ENCODE measurements at places on chromosomes 1 and 21. TPM values are rescaled to one million over a fixed set of nuclear protein-coding genes. Genes with fewer than 3 reads are reported as not detected.

CLIC6 gene
- total RNA-seq: 0.20 TPM

DNA sequence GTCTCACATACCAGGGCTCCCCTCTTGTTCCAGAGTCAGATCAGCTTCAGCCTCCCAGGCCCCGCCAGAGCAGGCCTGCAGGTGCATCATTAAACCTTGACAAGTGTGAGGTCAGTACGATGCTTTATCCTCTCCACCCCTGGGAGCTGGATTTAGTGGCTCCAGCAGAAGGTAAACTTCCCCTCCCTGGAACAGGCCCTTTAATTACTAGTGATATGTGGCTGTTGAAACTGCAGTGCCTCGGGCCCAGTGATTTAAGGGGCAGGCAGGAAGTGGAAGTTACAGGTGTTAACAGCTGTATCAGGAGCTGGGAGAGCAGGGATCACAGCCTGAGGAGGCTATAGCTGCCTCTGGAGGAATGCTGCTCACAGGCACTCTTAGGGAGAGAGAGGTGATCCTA is 132.4 kb upstream of the KLHDC7A start:
- DNase-seq: no peak

MTMR11 gene
- 8.7 TPM for total RNA-seq

GRCh38 chr1:101311146-101311920 is 74.5 kb downstream of the S1PR1 start:
- DNase-seq: no peak

DNA sequence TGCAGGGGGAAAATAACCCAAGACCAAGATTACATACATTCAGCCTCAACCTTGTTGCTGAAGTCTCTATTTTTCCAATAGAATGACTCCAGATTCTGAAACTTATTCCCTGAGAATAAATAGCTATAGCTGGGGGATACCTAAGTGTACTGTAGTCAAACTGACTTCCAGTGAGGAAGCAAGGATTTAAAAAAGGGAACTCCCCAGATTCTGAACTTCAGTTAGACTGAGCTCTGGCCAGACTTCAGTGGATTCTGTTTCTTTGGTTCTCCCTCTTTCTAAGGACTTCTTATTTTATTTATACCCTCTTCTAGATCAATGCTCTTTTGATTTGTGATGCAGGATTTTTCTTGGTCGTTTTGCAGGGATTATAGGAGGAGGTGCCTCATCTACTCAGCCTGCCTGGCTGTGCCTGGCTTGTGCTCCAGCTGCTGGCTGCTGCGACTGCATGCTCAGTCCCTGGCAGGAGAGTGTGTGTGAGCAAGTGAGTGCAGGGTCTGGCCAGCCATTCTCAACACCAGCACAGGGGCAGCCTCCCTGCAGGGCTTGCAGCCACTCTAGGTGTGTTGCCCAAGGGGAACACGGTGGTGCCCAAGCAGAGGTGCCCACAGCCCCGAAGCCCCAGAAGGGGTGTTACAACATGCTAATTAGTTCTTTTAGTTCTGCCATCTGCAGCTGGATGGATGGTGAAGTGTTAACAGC is 43.0 kb downstream of the SPATA17 start:
- DNase-seq: no peak

GRCh38 chr1:16026723-16027484 is 5.1 kb downstream of the CLCNKA start:
- no peak for DNase-seq

C1orf56 gene
- total RNA-seq: 1.8 TPM

TUFT1 gene
- total RNA-seq: 33.3 TPM

PBX1 gene
- 57.2 TPM for total RNA-seq

- no peak for DNase-seq
These were observed 41.2 kb downstream of the TNR start for GRCh38 chr1:175702079-175702795.

DNA sequence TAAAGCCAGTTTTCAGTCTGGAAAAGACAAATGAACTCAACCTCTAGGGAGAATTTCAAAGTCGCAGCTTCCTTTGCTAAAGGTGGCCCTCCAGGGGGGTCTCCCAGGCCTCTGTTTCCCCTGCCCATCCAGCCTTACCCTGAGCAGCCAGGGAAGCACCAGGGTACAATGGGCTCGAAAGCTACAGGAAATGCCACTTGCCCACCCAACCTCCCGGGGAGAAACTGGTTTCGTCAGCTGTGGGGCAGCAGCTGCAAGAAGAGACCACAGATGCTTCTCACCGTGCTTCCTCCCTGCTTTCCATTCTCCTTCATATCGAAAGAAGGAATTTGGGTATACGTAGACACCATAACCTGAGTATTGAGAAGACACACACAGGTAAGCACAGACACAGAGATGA is 1.7 kb downstream of the MORN1 start:
- no peak for DNase-seq

- DNase-seq: no peak
These were observed 176.3 kb downstream of the AJAP1 start for GRCh38 chr1:4830707-4831106.

GRCh38 chr1:53894644-53895043 is 657 bp downstream of the DIO1 start:
- no peak for DNase-seq

DNA sequence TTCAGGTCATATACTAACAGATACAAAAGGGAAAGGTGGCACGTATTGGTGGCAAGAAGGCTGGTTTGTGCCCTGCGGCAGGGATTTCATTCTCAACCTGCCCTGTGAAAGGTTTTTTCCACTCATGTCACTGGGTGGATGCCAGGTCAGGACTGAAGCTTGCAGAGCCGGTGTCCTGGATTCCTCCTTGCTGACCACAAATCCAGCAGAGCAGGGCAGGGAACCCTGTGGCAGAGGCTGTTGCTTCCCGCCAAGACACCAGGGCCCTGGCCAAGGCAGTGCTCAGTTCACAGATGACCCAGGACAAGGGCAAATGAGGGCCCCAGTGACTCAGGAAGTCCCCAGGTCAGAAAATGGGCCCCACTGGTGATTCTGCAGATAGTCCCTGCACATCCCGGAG is 16.4 kb downstream of the BSND start:
- no peak for DNase-seq

SYDE2 gene
- total RNA-seq: 22.0 TPM
